GM12892 (cell line): ENCODE measurements at places on chromosomes 3 and 15.

GRCh38 chr15:74290645-74291044 is 54.5 kb downstream of the CCDC33 start:
- DNase-seq: no peak

- no peak for DNase-seq
Observed at GRCh38 chr3:27714146-27714526, 8.0 kb downstream of the EOMES start.

DNA sequence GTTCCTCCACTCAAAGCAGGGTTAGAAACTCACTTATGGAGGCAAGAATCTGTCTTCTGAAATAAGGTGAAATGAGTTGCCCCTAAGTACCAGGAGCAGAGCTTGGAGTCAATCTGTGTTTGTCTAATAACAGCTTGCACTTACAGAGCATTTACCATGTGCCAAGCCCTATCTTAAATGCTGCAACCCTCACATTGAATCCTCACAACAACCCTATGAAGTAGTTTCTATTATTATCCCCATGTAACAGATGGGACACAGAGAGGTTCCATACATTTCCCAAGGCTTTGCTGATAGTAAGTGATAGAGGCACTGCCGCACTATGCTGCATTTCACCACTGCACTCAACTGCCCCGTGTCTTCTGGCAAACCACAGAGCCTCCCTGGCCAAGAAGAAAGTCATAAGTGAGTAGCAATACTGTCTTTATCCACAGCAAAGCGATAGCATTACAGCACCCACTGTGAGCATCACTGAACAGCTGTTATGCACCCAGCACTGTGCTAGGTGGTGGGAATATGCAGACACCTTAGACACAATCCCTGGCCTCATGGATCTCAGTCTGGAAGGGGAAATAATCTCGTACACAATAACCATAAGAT is 141.5 kb downstream of the SSR3 start:
- DNase-seq: no peak

DNA sequence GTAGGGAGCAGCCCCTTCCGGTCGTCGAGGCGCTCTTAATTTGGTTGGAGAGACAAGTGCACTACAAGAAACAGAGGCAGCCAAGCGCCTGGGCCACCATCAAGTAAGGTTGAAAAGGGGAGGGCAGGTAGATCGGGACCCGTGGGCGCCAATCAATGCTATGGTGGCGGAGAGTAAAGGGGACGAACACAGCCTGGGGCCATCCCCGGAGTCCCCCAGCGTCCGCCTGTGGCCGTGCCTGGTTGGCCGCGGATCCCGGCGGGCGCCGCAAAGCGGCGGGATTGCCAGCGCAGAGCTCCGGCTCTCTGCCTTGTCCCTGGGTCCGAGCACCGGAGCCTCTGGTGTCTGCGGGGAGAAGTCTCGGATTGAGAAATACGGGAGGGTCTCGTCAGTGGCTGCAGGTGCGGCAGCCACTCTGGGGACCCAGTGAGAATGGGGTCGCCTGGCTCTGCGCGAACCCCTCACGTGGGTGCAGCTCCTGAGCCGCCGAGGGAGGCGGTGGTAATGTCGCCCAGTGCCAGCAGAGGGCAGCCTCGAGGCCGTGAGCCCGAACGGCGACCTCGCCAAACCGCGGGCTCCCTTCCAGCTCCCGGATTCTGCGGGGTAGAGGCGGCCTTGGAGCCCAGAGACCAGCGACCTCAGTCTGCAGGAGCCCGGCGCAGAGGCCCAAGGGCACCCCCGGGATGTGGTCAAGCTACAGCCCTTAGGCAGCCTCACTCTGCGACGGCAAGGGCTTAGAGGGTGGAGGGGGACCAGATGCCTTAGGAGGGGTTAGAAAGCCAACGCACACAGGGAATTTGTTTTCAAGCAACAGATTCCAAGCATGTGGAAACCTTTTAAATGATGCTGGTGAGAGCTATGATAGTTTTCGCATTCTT is 10.8 kb downstream of the FOXL2 start:
- DNase-seq: peak; percentile 88

GRCh38 chr15:31333119-31333518 is 6.5 kb downstream of the KLF13 start:
- DNase-seq: no peak

DNA sequence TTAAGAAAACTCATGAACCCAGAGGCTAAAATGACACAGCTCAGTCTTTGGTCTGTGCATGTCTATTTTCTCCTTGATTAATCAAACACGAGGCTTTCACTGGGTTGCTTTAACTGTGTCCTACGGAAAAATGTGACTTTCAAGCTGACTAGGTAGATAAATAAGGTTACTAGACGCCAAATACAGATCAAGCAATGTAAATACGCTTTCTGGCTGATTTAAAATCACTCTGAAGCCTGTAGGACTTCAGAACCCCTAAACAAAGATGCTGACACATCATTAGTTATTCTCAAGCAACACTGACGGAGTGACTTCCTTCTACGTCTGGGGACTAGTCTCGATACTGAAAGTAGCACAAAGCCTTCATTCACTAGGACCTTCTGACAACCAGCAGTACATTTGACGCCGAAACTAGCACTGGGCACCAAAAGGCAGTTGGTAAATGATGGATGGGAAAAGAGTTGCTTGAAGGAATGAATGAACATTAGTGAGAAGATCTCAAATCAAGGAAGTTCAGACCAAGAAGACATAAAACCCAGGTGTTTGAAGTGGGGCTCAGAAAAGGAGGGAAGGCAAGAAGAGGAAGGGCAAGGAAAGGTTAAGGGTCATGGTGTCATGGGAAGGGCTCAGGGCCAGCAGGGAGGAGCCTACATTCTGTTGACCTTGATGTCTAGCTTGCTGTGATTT is 67.1 kb upstream of the CDV3 start:
- no peak for DNase-seq

DNA sequence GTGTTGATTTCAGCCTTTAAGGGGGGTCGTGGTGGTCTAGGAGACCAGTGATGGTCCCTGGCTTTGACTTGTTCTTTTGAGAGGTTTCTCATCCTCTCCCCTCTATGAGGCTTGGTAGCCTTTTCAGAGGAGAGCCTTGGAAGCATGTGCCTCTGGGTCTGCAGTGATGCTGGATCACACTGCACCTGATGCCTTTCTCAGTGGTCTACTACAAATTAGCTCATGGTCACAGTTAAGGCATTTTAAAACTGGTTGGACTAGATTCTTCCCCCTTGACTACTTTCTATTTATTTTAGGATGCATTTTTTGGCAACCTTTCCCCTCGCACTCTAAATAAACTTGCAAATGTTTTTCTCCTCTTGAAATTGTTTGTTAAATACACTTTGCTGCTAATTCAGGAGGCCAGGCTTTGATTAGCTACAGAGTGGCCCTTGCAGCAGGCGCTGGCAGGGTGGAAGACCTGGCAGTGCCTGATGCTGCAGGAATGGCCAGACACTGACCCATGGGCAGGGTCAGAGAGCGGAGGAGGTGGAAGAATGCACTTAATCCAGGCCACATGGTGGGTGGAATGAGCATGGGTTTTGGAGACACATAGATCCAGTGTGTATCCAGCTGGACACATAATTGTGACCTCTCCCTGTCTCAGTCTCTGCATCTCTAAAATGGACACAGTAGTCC is 318.8 kb upstream of the CTDSPL start:
- no peak for DNase-seq

DNA sequence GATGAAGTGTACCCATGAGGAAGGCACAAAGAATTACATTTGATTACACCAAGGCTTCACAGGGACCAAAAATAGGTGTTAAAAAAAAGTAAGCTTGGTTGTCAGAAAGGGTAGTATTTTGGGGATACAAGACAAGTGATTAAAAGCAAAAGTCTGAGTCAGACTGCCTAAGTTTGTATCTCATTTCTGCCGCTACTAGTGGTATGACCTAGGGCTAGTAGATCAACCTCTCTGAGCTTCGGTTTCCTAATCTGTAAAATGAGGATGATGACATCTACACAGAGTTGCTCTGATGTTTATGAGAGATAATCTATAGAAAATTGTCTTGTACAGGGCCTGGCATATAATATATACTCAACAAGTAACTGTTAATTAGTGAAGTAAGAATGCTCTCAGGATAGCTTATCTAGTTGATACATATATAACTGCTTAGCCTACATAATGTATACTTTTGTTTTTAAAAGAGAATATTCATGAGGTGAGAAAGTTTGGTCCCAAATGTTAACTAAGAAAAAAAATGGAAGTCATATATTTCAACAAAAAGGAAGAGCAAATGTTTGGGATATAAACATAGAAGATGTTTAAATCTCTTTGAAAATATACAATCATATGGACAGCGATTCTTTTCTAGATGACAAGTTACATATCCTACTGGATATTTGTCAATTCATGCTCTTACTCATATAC is 163.0 kb upstream of the SLC2A2 start:
- no peak for DNase-seq

- DNase-seq: no peak
Observed at GRCh38 chr15:29589416-29589815, 232.9 kb downstream of the TJP1 start.

- DNase-seq: no peak
Observed at GRCh38 chr15:100898661-100899462, 19.2 kb downstream of the ALDH1A3 start.

- no peak for DNase-seq
Observed at GRCh38 chr3:21830541-21830940, 79.5 kb upstream of the ZNF385D start.

- DNase-seq: no peak
Observed at GRCh38 chr3:170563712-170564423, 22.0 kb downstream of the SLC7A14 start.

- no peak for DNase-seq
Observed at GRCh38 chr15:55394694-55395093, 13.5 kb downstream of the CCPG1 start.

DNA sequence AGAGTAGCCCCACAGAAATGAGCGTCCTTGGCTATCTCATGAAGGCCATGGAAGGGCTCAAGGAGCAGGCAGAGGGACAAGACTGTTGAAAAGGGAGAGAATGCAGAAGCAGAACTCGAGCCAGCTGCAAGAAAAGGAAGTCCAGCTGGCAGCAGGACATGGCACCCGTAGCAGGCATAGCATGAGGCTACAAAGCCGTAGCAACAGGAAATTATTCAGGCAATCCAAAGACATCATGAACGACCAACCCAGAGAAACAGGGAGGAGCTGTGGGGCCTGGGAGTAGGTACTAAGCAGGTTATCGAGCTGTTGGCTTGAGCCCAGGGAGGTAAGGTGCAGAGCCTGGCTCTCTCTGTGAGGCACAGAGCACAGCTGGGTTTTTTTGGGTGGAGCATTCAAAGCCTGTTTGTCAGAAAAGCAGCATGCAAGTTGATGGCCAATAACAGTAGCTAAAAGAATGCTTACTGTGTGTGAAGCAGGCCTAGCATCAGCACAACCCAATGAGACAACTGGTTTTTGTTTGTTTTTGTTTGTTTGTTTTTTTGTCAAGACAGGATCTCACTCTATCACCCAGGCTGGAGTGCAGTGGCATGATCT is 144.0 kb upstream of the SMAD3 start:
- no peak for DNase-seq

GRCh38 chr3:15682561-15683185 is 81.1 kb downstream of the BTD start:
- DNase-seq: no peak

DNA sequence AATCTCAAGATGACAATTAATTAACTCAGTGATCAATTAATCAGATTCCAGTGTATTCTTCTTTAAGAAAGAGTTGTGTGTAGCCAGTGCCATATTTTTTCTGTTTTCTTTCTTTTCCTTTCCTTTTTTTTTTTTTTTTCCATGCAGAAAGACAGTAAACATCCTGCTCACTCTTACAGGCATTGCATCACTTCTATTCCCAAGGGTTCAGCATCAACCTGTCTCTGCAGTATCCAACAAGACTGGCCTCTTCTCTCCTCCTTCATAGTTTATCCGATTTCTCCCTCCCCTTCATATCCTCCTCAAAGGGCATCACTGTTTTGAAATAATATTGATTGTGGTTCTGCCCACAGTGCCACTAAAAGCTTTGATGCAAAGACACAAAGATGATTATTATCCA is 17.0 kb upstream of the SLC9A9 start:
- DNase-seq: no peak

DNA sequence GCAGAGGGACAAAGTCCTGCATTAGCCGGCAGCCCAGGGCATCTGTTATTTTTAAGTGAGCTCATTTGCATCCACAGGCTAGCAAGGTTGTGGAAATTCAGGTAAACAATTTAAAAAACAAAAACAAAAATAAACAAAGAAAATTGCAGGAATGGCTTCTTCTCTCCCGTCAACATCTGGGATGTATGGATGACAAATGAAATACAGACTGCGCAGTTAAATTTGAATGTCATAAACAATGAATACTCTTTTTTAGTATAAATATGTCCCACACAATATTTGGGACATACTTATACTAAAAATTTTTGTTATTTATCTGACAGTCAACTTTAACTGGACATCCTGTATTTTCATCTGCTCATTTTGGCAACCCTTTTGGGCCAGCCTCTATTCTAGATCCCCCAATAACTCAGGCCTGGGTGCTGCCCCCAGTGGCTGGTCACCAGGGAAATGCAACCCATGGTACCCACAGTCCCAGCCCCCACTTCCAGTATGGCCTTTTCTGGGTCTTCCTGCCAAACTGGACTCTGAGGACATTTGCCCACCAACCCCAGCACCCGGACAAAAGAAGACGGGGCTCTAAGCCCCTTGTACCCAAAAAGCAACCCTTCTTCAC is 12.7 kb downstream of the GRM2 start:
- peak; percentile 7 for DNase-seq

DNA sequence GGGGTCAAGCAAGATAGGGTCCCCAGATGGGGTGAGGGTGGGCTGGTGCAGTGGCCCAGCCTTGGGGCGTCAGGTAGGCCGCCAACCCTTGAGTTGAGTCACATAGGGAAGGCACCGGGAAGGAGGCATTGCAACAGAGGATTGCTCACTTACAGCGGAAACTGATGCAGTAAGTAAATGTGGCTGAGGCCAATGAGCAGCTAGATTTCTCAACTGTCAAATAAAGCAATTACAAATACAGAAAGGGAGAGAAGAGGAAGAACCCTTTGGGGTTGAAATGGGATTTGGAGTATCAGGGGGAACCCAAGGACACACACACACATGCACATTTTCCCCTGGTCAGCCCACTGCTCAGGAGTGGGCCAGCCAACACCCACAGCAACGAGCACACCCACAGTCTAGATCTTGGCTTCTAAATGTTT is 44.0 kb downstream of the CHSY1 start:
- no peak for DNase-seq

GRCh38 chr3:191919491-191920026 is 458.6 kb downstream of the PYDC2 start:
- DNase-seq: no peak

GRCh38 chr3:151168269-151169094 is 34.5 kb downstream of the GPR171 start:
- no peak for DNase-seq

GRCh38 chr3:113287111-113287802 is 75.9 kb downstream of the BOC start:
- DNase-seq: no peak

DNA sequence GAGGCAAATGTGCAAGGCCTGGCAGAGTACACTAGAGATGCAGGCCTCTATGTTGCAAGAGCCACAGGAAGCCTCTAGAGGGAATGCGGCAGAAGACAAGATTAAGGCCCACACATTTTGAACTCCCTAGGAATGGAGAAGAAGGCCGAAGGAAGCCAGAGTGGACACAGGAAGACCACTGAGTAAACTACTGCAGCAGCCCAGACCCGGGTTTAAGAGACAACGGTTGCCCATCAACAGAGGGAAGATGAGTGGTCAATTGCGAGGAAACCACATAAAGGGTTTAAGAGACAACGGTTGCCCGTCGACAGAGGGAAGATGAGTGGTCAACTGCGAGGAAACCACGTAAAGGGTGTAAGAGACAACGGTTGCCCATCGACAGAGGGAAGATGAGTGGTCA is 14.6 kb downstream of the CHSY1 start:
- DNase-seq: no peak

GRCh38 chr3:195093731-195094130 is 177.2 kb downstream of the XXYLT1 start:
- DNase-seq: no peak
